ENCODE measurements at places on chromosomes 16 and 17. TPM values are rescaled to one million over a fixed set of nuclear protein-coding genes. Genes with fewer than 3 reads are reported as not detected.

Gene KRTAP1-5
- not detected for total RNA-seq

Gene FLYWCH1
- 68.5 TPM for total RNA-seq

DNA sequence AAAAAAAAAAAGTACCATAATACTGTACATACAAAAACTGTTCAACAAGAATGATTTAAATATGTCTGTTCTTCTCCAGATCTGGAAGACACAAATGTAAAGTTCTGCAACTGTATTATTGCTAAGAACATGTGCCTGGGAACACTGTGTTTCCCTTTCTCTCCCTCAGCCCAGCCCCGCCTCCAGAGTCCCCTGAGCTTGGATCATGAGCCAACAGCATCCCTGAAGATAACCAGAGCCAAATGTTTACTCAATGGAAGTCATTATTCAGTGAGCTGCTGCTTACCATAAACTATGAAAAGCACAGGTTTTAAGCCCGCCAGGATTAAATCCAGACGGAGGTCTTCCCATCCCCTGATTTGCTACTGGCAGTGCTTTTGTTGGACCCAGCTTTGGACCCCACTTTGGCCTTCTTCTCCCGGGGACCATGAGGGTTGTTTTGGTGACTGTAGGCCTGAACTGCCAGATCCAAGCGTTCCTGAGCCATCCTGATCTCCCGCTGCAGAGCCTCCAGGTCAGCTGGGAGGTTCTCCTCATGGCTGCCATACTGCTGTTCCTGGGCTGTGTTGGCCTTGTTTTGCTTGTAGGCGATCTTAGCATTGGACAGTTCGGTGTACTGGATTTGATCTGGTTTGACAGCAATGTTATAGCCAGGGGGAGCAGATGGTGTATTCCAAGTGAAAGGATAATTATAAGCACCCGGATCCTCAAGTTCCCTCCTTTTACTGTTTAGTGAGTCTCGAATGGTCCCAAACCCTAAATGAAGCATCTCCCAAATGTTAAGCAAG is 25.6 kb downstream of the GJC1 start:
- DNase-seq, result no peak

Gene GUCY2D
- total RNA-seq, result not detected

Gene TBC1D3C
- 10.3 TPM for total RNA-seq

DNA sequence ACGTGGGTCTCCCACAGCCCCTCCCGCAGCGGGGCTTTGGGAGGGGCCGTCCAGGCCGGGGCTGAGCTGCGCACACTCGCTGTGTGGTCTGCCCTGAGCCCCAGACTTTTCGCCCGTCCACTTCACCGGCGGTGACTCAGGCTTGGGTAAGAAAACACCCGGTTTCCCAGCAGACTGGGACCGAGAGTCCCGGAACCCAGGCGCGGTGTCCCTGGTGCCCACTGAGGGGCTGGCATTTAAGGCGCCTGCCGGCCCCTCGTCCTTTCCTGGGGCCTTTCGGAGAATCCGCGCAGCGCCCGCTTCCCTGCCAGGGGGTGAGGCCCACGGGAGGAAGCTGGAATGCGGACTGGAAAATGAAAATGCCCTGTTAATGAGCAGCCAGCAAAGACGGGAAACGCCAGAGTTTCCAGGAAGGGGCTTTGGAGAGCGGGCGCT is 100.3 kb downstream of the C16orf95 start:
- no peak for DNase-seq

DNA sequence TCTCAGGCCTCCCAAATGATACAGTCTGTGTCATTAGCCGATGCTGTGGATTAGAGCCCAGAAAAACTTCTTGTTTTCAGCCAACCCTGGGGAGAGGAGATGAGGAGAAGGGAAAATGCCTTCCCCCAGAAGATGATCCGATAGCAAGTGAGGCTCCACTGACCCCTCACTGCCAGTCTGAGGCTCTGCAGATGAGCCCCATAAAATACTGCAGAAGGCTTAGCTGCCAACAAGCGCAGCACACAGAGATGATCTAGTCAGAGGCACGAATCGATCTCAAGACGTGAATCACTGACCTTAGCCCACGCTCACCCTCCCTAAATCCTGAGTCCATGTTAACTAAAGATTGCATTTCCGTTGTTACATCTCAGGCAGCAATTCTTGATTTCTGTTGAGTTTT is 31.5 kb downstream of the SALL1 start:
- DNase-seq, result no peak

DNA sequence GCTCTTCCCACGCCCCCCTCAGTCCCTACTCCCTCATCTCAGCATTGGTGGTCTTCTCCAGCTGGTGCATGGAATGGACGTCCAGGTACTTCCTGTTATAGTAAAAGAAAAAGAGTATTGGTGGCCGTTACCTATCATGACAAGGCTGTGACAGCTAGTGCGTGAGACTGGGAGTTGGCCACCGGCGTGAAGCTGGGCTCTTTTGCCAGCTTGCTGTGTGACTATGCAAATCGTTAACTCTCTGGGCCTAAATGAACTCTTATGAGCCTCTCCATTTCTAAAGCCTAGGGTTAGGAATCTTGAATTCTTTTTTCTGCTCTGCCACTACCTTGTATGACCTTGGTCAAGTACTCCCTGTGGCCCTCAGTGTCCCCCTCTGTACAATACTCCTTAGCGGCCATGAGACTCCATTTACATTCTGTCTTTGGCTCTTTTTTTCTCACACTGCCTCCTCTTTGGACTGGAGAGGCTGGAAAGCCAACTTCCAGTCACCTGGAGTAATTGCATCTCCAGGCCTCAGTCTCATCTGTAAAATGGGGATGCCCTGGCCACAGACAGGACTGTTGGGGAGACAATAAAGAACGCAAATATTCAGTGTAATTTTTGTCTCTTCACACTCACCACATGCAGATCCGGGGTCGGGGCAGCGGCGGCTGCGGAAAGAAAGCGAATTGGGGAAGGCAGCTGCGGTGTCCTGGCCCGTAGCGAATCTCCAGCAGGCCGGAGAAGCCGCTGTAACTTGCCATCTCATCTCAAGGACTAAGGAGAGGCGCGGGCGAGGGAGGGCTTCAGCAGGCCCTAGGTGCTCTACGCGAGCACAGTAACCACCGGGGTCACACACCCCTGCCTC is 1.1 kb downstream of the CFAP119 start:
- no peak for DNase-seq

GRCh38 chr16:53966821-53967571 is 263.0 kb downstream of the FTO start:
- DNase-seq, result no peak

DNA sequence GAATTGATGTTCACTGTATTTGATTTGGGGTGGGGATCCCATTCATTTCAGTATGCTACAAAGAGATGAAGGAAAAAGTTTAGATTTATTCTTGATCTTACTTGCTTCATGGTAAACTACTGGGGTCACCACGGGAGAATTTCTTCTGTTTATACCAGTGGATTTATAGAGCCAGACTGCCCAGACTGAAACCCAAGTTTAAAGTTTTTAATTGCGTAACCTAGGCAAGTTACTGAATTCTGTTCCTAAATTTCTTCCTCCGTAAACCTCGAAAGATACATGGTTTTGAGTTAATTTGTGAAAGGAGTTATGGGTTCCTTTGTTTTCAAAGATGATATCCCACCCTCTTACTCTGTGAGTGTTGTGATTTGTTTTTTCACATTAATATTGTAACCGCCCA is 26.4 kb downstream of the PIGL start:
- no peak for DNase-seq

GRCh38 chr16:67943256-67943618 is 683 bp downstream of the LCAT start:
- DNase-seq, result no peak

DNA sequence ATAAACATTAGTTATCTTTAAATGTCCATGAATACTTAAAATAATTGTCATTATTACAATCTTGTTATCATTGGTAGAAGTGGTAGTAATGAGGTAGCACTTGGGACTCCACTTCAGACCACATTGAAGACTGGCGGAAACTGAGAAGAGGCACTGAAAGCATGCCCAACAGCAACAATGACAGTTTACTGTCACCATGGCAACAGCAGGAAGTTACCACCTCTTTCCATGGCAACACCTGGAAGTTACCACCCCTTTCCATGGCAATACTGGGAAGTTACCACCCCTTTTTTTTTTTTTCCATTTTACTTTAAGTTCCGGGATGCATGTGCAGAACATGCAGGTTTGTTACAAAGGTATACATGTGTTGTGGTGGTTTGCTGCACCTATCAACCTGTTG is 494.9 kb upstream of the RBFOX1 start:
- DNase-seq, result no peak

DNA sequence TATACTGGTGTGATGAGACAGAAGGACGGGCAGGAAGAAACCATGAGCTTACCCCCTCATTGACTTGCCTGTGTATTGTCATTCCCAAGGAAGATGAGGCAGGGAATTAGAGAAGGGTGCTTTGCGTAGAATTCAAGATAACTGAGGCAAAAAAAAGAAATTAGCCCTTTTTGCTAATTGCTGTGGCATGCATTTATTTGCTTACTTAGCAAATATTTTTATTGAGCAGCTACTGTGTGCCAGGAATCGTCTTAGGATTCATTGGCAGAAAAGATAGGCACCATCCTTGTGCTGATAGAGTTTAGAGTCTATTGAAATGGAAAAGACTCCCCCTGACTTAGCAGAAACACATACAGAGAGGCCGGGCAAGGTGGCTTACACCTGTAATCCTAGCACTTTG is 541.9 kb downstream of the TMEM114 start:
- DNase-seq, result no peak

DNA sequence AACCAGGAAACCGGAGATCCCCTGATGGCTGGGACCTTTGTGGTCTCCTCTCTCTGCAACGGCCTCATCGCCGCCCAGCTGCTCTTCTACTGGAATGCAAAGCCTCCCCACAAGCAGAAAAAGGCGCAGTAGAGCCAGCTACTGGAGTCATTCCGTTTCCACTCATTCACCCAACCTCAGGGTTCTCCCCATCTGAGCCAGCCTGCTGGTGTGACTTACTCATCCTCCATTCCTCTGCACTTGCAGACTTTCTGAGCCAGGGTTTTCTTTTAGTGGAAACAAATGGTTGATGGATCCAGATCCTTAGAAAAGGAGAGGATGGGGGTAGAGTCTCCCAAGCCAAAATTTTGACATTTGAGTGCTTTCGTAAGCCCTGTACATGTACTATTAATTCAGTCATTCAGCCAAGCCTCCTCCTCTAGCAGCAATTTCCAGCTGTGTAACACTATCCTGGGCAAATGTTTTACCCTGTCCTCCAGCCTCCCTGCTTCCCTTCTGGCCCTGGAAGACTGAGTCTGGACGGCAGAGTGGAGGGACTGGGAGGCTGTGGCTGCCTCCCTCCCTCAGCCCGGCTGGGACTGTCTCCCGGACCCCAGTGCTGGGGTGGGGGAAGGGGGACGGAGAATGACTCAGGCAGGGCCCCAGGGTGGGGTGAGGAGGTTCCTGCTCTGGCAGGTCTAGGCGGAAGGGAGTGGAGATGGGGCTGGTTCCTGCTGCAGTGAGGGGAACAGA is 2.3 kb downstream of the SOX15 start:
- no peak for DNase-seq

- peak; percentile 63 for DNase-seq
Measured at GRCh38 chr17:48878920-48879898, 13.4 kb upstream of the ATP5MC1 start.

DNA sequence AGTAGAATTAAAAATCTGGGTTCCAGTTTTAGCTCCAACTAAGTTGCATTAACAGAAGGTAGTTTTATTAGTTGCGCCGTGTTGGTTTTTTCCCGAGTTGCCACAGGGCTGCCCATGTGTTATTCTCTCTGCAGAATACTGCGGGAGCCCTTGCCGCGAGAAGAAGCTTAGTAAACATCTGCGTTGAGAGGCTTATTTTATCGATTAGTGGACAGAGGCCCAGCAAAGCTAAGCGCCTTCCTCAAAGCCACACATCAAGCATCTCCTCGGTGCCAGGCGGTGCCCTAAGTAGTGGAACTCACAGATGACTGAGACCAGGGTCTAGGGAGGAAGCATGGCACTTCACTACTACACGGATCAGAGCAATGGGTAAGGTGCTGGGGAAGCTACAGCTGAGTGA is 212.3 kb upstream of the IRX5 start:
- no peak for DNase-seq

DNA sequence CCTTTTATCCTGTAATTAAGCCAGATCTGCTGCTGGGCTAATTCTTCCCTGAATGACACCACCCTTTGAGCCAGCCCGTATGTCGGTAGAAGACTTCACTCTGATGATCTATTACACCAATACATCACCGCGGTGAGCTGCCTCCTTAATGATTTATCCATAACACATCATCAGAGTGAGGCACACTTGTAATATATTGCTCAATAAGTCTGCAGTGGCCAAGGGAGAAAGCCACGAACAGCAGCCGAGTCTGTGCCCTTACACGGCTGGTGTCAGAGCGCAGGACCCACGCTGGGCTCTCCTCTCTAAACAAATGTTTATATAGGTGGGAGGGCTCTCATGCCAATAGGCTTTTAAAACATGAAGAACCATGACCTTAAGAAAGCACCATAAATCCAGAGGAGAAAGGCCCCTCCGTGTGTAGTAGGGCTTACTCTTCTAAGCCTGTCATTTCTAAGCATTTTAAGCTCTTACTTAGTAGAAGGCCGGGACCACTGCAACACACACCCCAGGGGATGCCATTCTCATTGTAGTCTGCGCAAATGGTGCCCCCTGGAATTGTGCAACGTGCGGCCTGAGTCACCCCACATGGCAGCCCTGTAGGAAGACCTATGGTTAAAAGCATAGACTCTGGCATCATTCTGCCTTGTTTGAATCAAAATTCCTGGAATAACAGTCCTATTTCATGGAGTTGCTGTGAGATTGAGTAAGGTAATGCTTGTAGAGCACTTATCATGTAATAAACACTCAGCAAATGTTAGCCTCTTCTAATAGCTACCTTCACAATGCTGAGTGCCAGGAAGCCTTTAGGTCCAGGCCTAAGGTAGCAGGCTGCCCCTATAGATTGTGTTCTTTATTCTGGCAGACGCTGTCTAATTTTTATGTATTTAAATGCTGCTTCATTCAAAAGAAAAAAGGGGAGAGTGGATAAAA is 26.1 kb downstream of the MRPS23 start:
- DNase-seq, result no peak

Gene BICDL2
- total RNA-seq, result 0.30 TPM

- no peak for DNase-seq
Measured at GRCh38 chr16:15605839-15606517, 37.0 kb downstream of the MARF1 start.

Gene ABCA8
- total RNA-seq, result not detected

Gene DNAH9
- not detected for total RNA-seq

DNA sequence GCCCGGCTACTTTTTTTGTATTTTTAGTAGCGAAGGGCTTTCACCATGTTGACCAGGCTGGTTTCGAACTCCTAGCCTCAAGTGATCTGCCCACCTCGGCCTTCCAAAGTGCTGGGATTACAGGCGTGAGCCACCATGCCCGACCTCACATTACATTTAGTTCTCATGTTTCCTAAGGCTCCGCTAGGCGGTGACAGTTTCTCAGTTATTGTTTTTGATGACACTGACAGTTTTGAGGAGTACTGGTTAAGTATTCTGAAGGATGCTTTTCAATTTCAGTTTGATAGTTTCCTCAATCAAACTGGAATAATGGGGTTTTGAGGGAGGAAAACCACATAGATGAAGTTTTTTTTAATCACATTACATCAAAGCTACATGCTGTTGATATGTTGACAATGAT is 1028.5 kb downstream of the CDH8 start:
- no peak for DNase-seq

DNA sequence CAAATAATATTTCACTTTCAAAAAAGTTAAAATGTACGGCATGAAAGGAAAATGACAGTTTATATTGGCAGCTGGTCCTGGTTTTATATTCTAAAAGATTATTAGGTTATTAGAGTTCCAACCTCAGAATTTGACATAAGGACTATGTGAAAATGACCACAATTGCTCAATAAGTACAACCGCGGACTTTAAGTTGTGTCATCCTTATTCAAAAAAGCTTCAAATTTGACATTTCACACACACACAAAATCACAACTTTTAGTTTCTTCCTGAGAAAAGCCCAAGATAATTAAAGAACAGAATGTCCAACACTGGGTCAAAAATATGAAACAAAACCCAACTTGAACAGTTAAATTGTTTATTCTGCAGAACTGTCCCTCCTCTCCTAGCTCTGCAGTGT is 133.2 kb upstream of the AXIN2 start:
- no peak for DNase-seq
